ENCODE measurements at places on chromosomes 16 and 17. TPM values are rescaled to one million over a fixed set of nuclear protein-coding genes. Genes with fewer than 3 reads are reported as not detected.

DNA sequence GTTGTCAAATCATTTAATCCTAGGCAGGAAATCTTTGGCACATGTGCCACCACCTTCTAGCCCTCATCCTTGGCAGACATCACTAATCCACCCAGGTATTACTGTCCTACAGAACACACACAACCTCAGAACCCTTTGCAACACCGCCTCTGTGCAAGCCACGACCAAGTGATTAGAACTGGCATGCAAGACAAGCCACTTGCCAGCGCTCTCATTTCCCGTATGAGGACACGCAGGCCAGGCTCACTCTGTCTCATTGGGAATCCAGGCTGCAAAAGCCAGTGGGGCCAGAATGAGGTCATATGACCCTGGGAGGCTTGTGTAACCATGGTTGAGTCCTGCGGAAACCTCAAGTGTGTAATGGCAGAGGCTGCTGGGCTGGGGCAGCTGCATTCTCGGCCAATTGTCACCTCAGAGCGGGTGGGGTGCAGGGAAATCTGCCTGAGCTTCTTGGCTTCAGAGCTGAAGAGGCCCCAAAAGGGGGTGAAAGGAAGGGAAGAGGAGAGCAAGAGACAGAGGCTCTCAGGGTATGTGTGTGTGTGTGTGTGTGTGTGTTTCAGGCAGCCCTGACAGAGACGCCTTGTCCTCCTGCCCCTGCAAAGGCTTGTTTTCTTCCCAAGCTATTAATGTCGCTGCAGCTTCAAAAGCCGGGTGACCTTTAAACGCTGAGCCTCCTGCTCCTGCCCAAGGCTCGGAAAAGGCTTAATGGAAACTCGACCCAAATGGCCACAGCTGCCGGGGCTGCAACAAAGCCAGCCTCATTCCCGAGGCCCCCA, 43.2 kb upstream of the MRPS23 start:
- no peak for DNase-seq

- DNase-seq = no peak
Observed at GRCh38 chr17:72576289-72576759, 455.5 kb downstream of the SOX9 start.

Gene C17orf100
- polyA plus RNA-seq = 10.3 TPM

GRCh38 chr16:85259115-85259831, 147.0 kb upstream of the CIBAR2 start:
- no peak for DNase-seq

GRCh38 chr17:3009411-3009920, 53.9 kb downstream of the OR1D5 start:
- DNase-seq = no peak

Gene AHSP
- not detected for polyA plus RNA-seq

GRCh38 chr16:46731691-46732555, 16.2 kb downstream of the MYLK3 start:
- DNase-seq = no peak

DNA sequence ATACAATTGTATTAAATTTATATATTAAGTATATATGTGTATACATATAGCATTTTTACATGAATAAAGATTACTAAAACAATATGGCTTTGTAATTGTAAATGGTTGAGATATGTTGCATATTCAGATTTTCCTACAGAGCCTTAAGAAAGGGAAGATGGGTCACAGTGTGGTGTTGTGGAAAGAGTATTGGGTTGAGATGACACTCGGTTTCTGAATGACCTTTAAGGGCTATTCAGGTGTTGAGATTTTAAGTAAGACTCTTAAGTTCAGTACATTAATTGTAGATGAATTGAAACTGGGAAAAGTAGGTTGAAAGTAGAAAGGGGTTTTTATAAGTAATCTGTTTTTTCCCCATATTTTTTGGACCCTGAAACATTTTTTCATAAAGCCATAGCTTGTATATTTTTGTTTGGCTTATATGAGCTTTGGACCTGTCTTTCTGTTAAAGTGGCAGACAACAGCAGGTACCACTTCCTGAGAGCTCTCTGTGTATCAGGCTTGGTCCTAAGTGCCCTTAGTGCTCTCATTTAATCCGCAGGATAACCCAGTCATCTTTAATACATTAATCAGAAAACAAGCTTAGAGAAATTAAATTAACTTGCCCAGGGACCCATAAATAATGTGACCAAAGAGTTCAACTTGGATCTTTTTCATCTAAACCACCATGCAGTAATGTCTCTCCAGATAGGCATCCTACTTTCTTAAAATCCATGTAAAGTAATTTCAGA, 48.5 kb upstream of the MRC2 start:
- DNase-seq = no peak

Gene MYH2
- polyA plus RNA-seq = not detected

Gene CAMKK1
- polyA plus RNA-seq = 1.2 TPM

GRCh38 chr17:28928061-28928460, 23.3 kb downstream of the PHF12 start:
- no peak for DNase-seq

GRCh38 chr17:28325211-28325610, 6.2 kb downstream of the TMEM97 start:
- DNase-seq = no peak

DNA sequence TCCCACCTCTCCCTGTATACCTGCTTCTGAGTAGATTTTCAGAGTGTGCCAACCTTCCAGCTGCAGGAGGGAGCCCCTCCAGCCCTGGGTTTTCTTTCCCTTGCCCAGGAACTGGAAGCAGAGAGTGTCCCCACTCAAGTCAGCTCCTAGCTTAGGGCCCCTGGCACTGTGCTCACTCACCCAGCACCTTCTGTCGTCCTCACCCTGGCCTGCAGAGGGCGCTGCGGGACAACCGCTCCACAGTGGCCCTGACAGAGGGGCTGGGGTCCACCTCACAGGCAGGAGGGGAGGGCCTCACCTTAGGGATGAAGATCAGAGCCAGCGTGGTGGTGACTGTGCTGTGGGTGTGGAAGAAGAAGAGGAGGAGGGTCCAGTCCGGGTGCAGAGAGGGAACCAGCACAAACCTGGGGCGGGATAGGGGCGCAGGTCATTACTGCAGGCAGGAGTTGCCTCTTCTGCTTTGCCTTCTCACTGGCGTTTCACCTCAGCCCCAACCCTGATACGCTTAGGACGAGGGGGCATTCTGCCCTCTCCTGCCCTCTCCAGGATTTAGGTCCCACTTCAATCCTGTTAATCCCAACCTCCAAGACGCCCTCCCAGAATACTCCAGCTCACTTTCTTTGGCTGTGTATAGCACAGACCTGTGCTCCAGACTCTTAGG, 10.0 kb downstream of the GPR179 start:
- DNase-seq = no peak

Gene CA5A
- not detected for polyA plus RNA-seq

Gene HAGH
- 29.6 TPM for polyA plus RNA-seq

Gene TRIM47
- 1.7 TPM for polyA plus RNA-seq

Gene HBM
- polyA plus RNA-seq = not detected

DNA sequence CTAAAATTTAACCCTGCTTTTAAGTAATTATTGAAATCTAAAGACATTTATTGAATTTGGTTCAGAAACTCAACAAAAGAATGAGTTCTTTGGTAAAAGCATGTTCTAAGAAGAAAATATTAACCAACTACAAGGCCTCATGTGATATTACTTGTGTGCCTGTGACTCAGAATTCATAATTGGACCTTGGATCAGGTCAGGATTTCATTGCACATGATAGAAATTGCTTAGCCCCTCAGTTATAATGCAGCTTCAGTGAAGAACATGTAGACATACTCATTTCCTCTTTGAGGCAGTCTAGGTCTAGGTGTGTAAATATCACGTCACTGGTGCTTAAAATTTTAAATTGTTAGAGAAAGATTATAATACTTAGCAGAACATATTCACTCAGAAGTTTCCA, 410.0 kb upstream of the SOX9 start:
- no peak for DNase-seq

Gene ZSCAN10
- polyA plus RNA-seq = not detected

GRCh38 chr17:47802341-47803022, 19.1 kb downstream of the OSBPL7 start:
- peak; percentile 44 for DNase-seq

GRCh38 chr16:16137110-16137509, 86.2 kb downstream of the ABCC6 start:
- DNase-seq = no peak
